ENCODE measurements at places on chromosomes 4 and X. TPM values are rescaled to one million over a fixed set of nuclear protein-coding genes. Genes with fewer than 3 reads are reported as not detected.

VCX3B gene
- total RNA-seq = not detected

- no peak for DNase-seq
Measured at GRCh38 chr4:72318421-72319170, 250.4 kb downstream of the ADAMTS3 start.

DNA sequence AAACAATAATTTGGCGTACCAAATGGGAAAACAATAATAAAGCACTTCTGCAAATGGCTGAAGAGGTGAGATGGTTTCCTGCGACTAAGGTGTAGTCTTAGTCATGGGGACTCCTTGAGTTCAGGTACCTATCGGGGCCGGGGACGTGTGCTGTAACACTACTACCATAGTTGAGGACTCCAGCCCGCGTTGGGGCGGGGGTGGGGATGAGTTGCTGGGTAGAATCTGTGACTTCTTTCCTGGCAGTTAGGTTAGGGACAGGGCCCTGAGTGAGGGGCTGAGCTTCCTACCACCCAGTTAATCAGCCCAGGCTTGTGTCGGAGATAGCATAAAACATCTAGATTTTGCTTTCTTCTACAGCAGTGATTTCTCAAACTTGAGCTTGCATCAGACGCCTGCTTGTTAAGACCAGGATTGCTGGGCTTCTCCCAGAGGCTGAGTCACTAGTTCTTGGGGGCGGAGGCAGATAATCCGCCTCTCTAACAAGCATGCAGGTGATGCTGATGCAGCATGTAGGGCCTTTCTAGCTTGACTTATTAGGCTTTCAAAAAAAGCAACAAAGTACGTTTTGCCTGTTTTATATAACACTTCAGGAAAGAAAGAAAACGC lies 30.2 kb downstream of the RBBP7 start:
- DNase-seq = no peak

- DNase-seq = no peak
Measured at GRCh38 chrX:43718956-43719355, 62.9 kb downstream of the MAOA start.

GRCh38 chrX:44844204-44844603 lies 383 bp downstream of the DUSP21 start:
- no peak for DNase-seq

- no peak for DNase-seq
Measured at GRCh38 chrX:10190367-10190766, 33.6 kb downstream of the CLCN4 start.

- DNase-seq = no peak
Measured at GRCh38 chr4:47651231-47651630, 166.2 kb downstream of the ATP10D start.

Measured in pulmonary artery endothelial cell (primary cell).